Thymus (tissue), 14 donors: ENCODE measurements at places on chromosomes 12 and 14. TPM values are rescaled to one million over a fixed set of nuclear protein-coding genes. Genes with fewer than 3 reads are reported as not detected.
A peak's percentile ranks its signal among the peaks of the same experiment; 100 is the strongest.

The MRPS35 gene
- 32.1 TPM for polyA plus RNA-seq

The MUCL1 gene
- polyA plus RNA-seq = 19.2 TPM

The DTX1 gene
- 2.1 TPM for polyA plus RNA-seq

The LUM gene
- polyA plus RNA-seq = 63.5 TPM

The CLEC4A gene
- 9.2 TPM for polyA plus RNA-seq

The FGF23 gene
- 0.27 TPM for polyA plus RNA-seq

The ADGRD1 gene
- 2.1 TPM for polyA plus RNA-seq

GRCh38 chr12:12334367-12335040, 15.5 kb downstream of the MANSC1 start:
- H3K4me3 ChIP-seq = no peak overlapping the region
- H3K27ac ChIP-seq = no peak overlapping the region
- H3K27me3 ChIP-seq = no peaks in the 10 kb centered on the region
- H3K36me3 ChIP-seq = no peaks in the 10 kb centered on the region

GRCh38 chr14:96096639-96097610, 57.8 kb downstream of the C14orf132 start:
- no peak overlapping the region for H3K27ac ChIP-seq
- no peaks in the 10 kb centered on the region for H3K4me1 ChIP-seq
- no peak overlapping the region for H3K4me3 ChIP-seq
- no peaks in the 10 kb centered on the region for H3K27me3 ChIP-seq

DNA sequence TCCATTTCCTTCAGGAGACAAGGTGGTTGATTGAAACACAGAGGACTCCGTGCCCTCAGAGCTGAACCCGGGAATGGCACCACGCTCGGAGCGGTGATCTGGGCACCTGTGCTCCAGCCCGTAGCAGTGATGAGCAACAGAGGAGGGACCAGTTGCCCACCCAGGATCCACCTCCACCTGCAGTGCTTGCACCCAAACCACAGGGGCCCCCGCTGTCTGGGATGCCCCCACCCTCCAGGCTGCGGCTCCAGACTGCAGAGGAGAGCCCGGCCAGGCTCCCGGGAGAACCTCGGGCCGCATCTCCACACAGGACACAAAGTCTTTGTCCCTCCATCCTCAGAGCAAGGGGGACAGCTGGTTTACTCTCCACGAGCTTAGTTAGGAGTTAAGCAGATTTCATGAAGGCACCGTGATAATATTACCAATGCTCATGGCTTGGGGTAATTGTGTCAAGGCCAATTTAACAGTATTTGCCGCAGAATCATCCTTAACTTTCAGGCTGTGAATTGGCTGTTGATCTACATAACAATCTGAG, 100.6 kb downstream of the TNFAIP2 start:
- H3K4me1 ChIP-seq = no peaks in the 10 kb centered on the region
- DNase-seq = no peak
- peaks cover 64% of the 10 kb centered on the region for H3K27me3 ChIP-seq
- H3K27ac ChIP-seq = no peak overlapping the region
- H3K4me3 ChIP-seq = no peak overlapping the region

- H3K36me3 ChIP-seq = no peaks in the 10 kb centered on the region
- no peak within 1 kb of the TSS for H3K27ac ChIP-seq
- DNase-seq = no peak
- no peaks in the 10 kb centered on the region for H3K4me1 ChIP-seq
- H3K4me3 ChIP-seq = no peak within 1 kb of the TSS
Measured at GRCh38 chr12:25553098-25553497, at the start of gene LMNTD1. TSS of gene LMNTD1 (minus strand) at chr12:25553283. CDS start at chr12:25552959, 324 bp downstream.

GRCh38 chr12:11723993-11724392, 74.5 kb downstream of the ETV6 start:
- H3K36me3 ChIP-seq = peaks cover 31% of the 10 kb centered on the region
- H3K27ac ChIP-seq = peak overlapping the region; percentile 44
- H3K27me3 ChIP-seq = no peaks in the 10 kb centered on the region
- no peak for DNase-seq
- no peak overlapping the region for H3K4me3 ChIP-seq

DNA sequence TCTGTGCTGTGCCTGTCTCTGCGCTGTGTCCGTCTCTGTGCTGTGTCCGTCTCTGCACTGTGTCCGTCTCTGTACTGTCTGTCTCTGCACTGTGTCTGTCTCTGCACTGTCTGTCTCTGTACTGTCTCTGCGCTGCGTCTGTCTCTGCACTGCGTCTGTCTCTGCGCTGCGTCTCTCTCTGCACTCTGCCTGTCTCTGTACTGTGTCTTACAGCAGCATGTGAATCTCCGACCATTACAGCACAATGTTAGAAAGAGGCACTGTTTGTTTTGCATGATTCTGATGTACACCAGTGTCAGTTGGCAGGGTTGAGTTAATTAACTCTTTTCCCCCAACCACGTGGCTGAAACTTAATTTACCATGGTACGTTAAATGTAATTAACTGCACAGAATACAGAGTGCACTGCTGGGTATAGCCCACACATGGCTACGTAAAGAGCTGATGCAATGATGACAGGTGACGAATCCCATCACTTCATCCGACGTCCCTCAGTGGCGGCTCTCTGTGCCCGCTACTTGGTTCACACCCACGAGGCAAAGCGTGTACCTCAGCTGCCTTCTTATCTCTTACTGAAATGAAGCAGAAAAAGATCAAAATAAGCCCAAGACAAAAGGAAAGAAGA, 127.7 kb upstream of the SFSWAP start:
- H3K27ac ChIP-seq = no peak overlapping the region
- H3K36me3 ChIP-seq = no peaks in the 10 kb centered on the region
- H3K4me1 ChIP-seq = no peaks in the 10 kb centered on the region
- peaks cover 2% of the 10 kb centered on the region for H3K27me3 ChIP-seq
- no peak overlapping the region for H3K4me3 ChIP-seq

- H3K4me3 ChIP-seq = no peak overlapping the region
- peaks cover 48% of the 10 kb centered on the region for H3K4me1 ChIP-seq
- no peak for DNase-seq
- H3K27ac ChIP-seq = peak overlapping the region; percentile 85
- H3K36me3 ChIP-seq = peaks cover 24% of the 10 kb centered on the region
Measured at GRCh38 chr14:92568621-92569479, 55.3 kb downstream of the RIN3 start.

- no peaks in the 10 kb centered on the region for H3K36me3 ChIP-seq
- H3K4me1 ChIP-seq = peaks cover 8% of the 10 kb centered on the region
- no peak overlapping the region for H3K4me3 ChIP-seq
- H3K27me3 ChIP-seq = no peaks in the 10 kb centered on the region
- no peak overlapping the region for H3K27ac ChIP-seq
Measured at GRCh38 chr14:98721061-98721460, 550.9 kb downstream of the BCL11B start.

DNA sequence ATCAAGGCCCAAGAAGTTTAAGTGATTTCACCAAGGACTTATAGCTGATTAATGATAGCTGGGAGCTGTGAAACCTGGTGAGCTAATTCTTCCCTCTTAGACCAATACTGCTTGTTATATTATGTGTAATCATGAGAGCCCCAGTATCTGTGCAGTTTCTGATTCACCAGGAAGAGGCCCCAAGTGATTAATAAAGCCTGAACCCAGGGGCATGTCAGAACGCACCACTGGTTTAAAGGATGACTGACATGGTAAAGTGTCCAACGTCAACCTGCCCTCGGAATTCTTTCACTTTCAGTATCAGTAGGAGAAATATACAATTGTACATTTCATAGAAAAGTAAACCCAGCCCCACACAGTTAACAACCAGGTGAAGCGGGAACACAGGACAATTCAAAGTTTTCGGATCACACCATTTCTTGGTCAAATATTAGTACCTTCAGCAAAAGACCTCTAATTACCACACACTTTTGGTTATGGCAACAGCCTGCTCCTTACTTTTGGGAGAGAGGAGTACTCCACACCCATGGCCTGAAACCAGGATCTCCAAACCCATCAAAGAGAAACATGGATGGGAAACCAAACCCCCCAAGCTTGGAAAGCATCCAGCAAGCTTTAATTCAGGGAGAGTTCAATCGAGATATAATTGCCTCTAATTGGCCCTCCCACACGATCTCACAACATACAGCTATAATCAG, 28.5 kb downstream of the TMCC3 start:
- no peak overlapping the region for H3K27ac ChIP-seq
- no peaks in the 10 kb centered on the region for H3K27me3 ChIP-seq
- no peak for DNase-seq
- no peaks in the 10 kb centered on the region for H3K36me3 ChIP-seq
- no peaks in the 10 kb centered on the region for H3K4me1 ChIP-seq

DNA sequence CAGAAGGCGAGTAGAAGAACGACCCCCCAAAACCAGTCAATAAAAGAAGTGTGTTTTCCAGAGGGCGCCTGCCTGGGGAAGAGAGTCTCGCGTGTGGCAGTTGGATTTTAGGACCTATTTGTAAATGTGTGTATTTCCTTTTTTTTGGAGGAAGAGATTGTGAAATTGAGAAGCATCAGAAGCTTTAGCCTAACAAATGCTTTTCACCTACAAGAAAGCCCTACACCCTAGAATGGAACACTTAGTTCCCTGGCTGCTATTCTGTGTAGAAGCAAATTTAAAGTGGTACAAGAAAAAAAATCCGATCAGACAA, 1.3 kb downstream of the RCOR1 start:
- no peaks in the 10 kb centered on the region for H3K36me3 ChIP-seq
- no peak overlapping the region for H3K27ac ChIP-seq
- H3K4me1 ChIP-seq = peaks cover 9% of the 10 kb centered on the region
- no peaks in the 10 kb centered on the region for H3K27me3 ChIP-seq
- peak overlapping the region; percentile 59 for H3K4me3 ChIP-seq

DNA sequence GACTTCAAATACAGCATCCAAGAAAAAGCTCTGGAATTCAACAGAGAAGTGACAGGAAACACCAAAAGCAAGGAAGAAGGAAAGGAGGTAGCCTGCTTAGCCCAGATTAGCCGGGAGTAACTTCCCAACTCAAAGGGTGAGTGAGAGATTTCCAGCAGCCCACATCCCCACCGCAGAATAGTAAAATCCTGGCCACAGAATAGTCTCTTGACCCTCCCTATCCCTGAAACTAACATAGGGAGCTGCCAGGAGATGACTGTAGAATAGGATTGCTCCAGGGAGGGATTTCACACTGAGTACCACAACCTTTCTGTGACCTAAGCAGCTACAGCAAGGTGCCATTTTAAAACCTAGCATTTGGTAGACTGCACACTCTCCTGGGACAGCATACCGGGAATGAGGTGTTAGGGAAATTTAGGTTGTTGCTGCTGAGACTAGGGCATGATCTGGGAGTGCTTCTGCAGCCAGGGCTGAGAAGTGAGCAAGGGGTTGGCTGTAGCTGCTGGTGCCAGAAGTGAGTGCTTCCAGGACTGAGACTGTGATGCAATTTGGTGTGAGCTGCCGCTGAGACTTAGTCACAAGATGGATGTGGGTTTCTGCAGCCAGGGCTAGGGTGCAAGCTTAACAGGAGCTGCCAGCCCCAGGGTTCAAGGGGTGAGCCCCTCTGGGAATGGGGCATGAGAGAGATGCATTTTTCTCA, 66.0 kb downstream of the TMTC3 start:
- no peaks in the 10 kb centered on the region for H3K4me1 ChIP-seq
- H3K27ac ChIP-seq = no peak overlapping the region
- DNase-seq = no peak
- no peak overlapping the region for H3K4me3 ChIP-seq

DNA sequence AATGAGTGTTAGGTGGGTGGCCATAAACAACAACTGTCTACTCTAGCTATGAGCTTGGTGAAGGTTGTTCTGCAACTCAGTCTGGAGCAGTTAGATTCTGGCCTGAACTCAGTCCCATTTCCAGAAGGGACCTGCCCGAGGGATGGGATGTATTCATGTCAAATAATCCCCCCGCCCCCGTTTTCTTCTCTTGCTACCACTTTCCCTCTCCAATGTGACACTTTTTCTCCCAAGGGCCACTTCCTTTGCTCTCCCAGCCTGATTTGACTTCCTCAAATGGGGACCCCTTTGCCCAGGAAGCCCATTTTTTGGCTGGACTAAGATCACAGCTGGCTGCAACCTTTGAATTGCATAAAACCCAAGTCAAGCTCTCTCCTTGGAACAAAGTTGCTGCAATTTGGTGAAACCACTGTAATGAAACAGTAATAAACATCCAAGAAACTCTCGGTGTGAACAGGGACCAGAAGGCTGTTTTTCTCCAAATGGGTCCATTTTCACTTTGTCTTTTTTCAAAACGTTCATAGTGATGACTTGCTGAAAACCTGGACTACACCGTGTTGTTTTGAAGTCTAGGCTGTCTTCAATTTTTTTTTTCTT, 137.2 kb upstream of the GSC start:
- H3K27ac ChIP-seq = no peak overlapping the region
- no peak for DNase-seq
- no peak overlapping the region for H3K4me3 ChIP-seq
- H3K4me1 ChIP-seq = no peaks in the 10 kb centered on the region
- H3K27me3 ChIP-seq = no peaks in the 10 kb centered on the region

- no peak overlapping the region for H3K27ac ChIP-seq
- DNase-seq = no peak
- H3K27me3 ChIP-seq = no peaks in the 10 kb centered on the region
Measured at GRCh38 chr14:104700747-104701217, 11.4 kb downstream of the INF2 start.
